ENCODE measurements at places on chromosomes 4 and X.

GRCh38 chrX:106481341-106481740 is 130.4 kb upstream of the RADX start:
- peak; percentile 20 for DNase-seq

GRCh38 chr4:142696334-142697122 is 149.6 kb downstream of the INPP4B start:
- DNase-seq: no peak

DNA sequence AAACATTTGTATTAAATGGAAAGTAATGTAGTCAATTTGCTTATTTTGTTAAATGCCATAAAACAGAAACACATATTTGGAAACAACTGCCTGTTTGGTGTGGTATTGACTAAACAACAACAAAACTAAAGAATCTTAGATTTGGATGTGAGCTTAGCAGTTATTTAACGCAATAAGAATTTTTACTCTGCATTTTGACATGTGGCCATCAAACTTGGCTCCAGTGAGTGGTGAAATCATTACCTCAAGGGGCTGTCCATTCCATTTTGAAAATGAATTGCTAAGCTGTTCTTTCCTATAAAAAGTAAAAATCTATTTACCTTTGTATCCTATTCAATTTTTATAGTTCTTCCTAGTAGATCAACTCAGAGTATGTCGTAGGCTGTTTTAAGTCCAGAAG is 84.2 kb downstream of the DKK2 start:
- DNase-seq: no peak

- no peak for DNase-seq
Measured at GRCh38 chr4:29756966-29757365, 963.2 kb upstream of the PCDH7 start.

DNA sequence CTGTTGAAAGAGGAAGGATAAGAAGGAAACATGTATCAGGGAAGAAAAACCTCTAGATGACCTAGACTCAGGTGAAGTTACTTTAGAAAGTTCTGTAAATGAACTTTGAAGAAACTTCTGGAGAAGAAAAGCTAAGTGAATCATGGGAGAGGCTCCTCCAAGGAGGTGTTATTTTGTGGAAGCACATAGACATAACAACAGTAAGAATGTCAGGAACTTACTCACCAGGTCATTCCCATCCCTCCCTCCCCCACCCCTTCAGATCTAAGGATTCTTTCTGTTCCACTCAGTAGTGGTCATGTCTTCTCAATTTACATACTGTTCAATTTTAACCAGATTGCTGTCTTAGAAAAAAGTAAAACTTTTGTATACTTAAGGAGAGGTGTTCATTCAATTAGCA is 310.5 kb upstream of the DDX53 start:
- no peak for DNase-seq

- DNase-seq: no peak
Measured at GRCh38 chrX:101393530-101394305, 2.9 kb downstream of the RPL36A start.

GRCh38 chr4:20122198-20122988 is 129.3 kb upstream of the SLIT2 start:
- DNase-seq: no peak

- DNase-seq: no peak
Measured at GRCh38 chr4:152606753-152607152, 70.9 kb upstream of the FBXW7 start.

DNA sequence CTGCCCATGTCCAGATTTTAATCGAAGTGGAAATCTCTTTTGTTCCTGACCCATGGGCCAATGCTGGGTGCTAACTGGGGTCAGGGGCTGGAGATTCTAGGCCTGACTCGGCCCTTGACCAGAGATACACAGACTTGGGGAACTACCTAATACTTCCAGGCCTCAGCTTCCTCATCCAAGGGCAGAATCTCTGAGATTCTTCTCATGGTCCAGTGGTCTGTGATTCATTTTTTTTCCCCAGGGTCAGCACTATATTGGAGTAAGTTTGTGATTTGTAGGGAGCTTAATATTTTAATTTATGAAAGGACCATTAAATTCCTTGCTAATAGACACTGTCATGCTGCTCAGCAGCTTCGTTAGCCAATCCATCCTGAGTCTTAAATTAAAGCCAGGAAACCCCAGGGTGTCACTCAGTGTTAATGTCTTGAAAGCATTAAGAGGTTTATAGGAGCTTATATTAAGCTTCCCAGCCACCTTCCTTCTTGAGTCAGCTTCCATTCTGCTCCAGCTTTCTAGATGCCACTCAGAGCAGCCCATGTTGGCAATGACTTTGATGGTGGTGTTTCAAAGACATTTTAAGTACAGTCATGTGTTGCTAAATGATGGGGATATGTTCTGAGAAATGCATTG is 27.0 kb upstream of the PROM1 start:
- no peak for DNase-seq

- DNase-seq: no peak
Measured at GRCh38 chr4:123826896-123827295, 430.3 kb downstream of the SPRY1 start.

- peak; percentile 5 for DNase-seq
Measured at GRCh38 chrX:101550362-101550750, at the start of gene ARMCX1. ARMCX1 (plus strand) TSS chrX:101550547; CDS start chrX:101552931, 2,384 bp downstream.

- DNase-seq: no peak
Measured at GRCh38 chr4:139278485-139278884, 1.5 kb downstream of the MGARP start.

DNA sequence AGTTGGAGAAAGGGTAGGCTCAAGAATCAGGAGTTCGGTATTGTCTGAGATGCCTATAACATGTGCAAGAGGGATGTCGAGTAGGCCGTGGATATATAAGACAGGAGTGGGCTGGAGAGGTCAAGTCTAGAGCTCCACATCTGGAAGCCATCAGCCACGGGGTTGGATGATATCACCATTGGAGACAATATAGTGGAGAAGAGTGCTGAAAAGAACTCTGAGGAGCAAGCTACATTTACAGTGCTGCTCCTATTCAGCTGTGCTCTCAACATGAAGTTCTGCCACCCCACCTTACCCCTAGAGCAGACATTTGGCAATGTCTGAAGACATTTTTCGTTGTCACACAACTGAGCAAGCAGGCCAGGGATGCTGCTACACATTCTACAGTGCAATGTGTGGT is 20.9 kb upstream of the PLAC1 start:
- no peak for DNase-seq

DNA sequence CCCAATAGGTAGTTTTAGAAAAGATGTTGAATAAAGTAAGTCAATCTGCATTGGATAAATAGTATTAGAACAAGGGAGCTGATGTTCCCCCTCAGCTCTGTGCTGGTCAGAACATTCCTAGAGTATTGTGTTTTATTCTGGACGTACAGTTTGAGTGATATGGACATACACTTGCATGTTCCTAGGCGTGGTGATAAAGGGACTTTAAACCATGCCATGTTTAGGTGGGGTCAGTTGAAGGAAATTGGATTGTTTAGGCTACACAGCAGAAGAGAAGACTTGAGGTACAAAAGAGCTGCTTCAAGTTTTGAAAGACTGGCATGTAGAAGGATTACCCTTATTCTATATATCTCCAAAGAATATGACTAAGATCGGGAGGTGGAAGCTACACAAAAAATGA is 21.6 kb downstream of the GK start:
- no peak for DNase-seq

DNA sequence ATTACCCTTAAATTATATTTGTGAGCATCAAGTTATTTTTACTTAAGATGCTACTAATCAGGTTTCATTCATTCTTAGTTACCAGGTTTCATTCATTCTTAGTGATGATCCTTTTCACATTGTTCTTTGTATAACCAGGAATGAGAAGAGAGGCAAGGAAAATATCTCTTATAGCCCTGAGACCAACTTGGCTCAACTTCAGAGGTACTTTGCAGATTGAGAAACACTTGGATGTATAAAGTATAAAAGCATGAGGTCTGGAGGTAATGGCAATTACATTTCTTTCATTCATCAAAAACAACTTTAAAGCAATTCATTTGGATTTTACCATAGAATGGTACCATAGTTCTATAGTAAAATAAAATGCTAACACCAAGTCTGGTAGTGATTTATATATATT is 231.0 kb downstream of the PRDM5 start:
- no peak for DNase-seq

GRCh38 chr4:123455360-123455759 is 58.8 kb downstream of the SPRY1 start:
- DNase-seq: no peak

DNA sequence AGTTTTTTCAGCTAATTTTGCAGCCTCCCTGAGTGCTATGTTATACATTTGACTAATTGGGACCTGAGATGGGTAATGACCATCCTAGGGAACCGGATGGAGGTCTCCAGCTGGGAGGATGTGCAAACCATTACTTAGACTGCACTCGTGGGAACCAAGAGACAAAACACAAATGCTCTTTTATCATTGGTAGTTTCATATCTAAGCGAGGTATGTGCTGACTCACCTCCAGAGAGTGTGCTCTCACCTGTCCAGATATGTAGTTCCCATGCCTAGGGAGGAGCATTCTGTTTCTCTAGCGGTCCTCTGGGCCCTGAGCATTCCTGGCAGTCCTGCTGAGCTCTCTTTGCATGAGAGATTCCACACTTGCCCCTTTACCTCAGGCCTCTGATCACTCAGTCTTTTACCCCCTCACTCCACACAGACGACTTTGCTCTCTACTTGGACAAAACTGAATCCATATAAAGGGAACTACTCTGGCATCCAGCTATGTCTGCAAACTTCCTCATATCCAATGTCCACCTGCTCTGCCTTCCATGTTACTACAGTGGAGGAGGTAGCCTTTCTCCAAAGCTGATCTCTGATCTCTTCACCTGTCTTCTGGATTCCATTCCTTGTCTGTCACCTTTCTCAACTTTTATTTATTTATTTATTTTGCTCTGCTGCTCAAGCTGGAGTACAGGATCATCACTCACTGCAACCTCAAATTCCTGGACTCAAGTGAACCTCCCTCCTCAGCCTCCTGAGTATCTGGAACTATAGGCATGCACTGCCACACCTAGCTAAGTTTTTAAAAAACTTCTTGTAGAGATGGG is 88.4 kb downstream of the LRP2BP start:
- no peak for DNase-seq

- DNase-seq: no peak
Measured at GRCh38 chr4:168853770-168854169, 156.3 kb downstream of the CBR4 start.

GRCh38 chr4:15657366-15657765 is 2.2 kb upstream of the FBXL5 start:
- no peak for DNase-seq

- DNase-seq: no peak
Measured at GRCh38 chrX:10722851-10723250, 102.5 kb upstream of the MID1 start.

DNA sequence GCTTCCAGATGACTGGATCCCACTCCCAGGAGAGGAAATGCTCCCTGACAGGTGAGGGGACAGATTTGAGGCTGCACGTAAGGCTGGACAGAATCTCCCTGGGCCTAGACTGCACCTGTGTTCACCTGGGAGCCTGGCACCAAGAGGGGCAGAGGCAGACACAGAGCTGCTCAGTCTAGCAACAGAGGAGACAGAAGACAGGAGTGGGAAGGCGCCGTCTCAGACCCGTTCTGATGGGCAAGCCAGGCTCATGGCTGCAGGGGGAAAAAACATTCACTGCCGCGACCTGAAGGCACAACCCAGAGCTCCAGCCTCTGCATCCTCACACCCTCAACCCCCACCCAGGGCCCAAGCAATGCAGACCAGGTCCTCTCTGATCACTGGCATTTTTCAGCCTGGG is 16.8 kb downstream of the BCAP31 start:
- DNase-seq: no peak

DNA sequence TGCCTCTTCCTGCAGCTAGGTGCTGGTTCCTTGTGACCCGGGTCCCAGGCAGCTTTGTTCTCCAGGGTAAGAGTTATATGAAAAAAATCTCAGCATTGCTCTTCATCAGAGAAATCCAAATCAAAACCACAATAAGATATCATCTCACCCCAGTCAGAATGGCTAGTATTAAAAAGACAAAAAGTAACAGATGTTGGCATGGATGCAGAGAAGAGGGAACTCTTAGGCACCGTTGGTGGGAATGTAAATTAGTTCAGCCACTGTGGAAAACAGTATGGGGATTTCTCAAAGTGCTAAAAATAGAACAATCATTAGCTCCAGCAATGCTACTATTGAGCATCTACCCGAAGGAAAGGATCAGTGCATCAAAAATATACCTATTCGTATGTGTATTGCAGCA is 61.5 kb downstream of the SORCS2 start:
- DNase-seq: no peak

DNA sequence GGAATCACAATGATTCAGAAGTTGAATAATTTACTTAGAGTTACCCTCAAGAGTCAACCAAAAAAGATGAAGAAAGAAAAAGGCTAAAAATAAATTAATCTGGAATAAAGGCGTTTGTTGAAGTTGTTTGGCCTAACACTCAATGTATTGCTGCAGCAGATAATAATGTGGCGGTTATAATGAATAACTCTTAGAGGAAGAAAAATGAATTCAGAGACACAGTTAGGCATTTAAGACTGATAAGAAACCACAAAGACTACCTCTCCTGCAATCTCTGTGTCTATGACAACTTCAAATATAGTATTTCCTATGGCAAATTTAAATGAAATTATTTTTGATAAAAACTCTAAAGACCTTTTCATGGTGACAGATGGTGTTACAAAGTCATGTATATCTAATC is 1369.1 kb upstream of the AGA start:
- DNase-seq: no peak

GRCh38 chrX:107721318-107721717 is 54.3 kb downstream of the TSC22D3 start:
- DNase-seq: no peak

- peak; percentile 28 for DNase-seq
Measured at GRCh38 chr4:182492423-182492822, 249.2 kb downstream of the TENM3 start.

DNA sequence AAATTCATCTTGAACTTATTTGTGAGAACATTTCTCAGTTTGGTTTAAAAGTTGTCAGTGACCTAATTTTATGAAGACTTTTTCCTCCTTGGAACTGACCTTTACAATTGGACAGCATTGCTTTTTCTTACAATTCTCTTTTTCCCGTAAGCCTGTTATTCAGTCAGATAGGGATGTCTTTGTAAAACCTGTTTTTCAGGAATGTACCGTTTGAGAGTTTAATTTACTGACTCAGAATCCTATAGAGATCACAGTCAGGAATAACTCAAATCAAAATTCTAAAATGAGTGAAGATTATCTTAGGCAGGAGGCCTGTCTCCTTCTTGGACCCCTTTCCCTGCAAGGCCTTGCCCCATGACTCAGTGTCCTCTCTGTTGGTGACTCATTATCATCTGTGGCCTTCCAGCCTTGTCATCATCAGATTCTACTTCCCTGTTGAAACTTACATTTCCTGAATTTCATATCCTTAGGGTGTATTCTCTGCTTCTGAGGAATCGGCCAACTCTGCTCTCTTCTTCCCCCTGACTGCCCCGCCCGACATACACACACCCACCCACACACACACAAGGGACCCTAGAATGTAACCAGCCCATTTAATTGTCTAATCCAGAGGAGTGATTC is 99.8 kb downstream of the ARHGAP10 start:
- peak; percentile 73 for DNase-seq

GRCh38 chr4:17385403-17385802 is 126.5 kb downstream of the QDPR start:
- no peak for DNase-seq

Data from amniotic stem cell (primary cell).